Left lung (tissue), 14 donors: ENCODE measurements at places on chromosomes 11 and 22. TPM values are rescaled to one million over a fixed set of nuclear protein-coding genes. Genes with fewer than 3 reads are reported as not detected.
A peak's percentile ranks its signal among the peaks of the same experiment; 100 is the strongest.

DNA sequence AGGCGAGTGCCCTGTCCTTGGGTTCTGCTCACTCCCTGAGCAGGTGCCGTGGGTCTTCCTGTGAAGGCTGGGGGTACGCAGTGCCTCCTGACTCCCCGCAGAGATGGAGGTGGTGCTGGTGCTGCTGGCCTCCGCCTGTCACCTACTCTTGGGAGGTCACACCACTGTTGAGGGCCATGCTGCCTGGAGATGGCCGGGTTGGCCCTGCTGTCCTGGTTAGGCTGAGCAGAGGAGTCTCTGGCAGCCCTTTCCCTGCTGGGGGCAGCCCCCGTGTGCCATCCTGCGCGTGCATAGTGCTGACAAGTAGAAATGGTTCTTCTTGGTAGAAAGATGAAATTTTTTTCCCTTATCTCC is 49.6 kb downstream of the MUC6 start:
- no peak for DNase-seq

The OR5M10 gene
- not detected for total RNA-seq

The PLEKHB1 gene
- total RNA-seq = 32.2 TPM

GRCh38 chr22:50678651-50679521 is 6.3 kb downstream of the SHANK3 start:
- DNase-seq = no peak

The OTOG gene
- not detected for total RNA-seq

The PTS gene
- total RNA-seq = 28.2 TPM

The TRIM48 gene
- total RNA-seq = not detected

DNA sequence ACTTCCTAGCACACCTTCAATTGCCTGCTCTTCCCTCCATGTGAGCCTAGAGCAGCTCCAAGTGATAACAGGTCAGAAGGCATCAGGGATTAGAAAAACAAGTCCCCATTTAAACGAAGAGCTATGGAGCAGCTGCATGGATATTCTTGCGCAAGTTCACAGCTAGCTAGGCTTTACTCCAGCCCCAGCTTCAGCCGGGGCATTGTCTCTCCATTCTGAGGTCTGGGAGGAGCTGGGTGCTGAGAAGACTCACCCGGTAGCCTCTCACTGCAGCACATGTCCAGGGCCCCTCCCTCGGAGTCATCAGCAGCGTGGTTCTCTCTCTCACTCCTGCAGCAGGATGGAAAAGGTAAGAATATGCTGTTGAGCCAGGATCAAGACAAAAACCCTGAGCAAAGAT is 26.0 kb downstream of the PTPN5 start:
- no peak for DNase-seq

The CACNA1I gene
- 0.10 TPM for total RNA-seq

The TECTA gene
- 0.87 TPM for total RNA-seq

DNA sequence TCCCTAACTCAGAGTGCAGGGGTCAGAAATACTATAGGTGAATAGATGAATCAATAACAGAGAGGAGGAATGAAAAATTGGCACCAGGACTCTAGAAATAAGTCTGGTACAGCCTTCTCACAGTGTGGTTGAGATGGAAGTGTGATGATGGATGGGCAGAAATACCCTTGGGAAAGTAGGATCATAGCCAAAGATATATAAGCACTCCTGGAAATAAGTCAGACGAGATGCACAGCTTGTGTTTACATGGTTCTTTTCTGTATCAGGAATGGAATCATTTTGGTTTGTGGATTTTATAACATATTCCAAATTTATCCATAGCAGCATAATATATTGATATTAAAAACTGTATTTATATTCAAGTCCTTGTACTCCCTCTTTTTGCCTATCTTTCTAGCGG is 33.5 kb upstream of the SEZ6L start:
- no peak for DNase-seq

DNA sequence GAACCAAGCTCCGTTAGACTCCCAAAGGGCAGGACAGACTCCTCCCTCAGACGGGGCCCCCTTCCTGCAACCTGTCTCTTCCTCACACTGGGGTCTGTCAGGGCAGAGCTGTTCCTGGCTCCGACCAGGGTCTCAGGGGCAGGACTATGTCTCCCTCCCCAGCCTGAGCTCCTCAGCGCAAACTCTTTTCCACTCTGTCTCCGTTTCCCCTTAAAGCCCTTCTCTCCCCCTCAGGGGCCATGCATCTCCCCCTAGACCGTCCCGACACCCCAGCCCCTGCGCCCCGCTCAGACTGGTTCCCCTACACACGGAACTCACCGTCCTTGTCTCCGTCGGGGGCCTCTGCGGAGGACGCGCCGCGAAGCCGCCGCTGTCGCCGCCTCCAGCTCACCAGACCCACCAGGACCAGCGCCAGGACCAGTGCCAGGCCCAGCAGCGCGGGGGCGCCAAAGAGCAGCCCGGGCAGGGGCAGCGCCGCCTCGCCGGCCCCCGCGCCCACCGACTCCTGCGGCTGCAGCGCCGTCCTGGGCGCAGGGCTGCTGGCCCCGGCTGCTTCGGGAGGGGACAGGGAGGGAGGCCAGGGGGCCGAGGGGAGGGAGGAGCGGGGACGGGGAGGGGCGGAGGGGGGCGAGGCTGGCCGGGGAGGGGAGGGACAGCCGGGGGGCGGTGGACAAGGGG is 684 bp downstream of the TNFRSF13C start:
- DNase-seq = peak; percentile 51

DNA sequence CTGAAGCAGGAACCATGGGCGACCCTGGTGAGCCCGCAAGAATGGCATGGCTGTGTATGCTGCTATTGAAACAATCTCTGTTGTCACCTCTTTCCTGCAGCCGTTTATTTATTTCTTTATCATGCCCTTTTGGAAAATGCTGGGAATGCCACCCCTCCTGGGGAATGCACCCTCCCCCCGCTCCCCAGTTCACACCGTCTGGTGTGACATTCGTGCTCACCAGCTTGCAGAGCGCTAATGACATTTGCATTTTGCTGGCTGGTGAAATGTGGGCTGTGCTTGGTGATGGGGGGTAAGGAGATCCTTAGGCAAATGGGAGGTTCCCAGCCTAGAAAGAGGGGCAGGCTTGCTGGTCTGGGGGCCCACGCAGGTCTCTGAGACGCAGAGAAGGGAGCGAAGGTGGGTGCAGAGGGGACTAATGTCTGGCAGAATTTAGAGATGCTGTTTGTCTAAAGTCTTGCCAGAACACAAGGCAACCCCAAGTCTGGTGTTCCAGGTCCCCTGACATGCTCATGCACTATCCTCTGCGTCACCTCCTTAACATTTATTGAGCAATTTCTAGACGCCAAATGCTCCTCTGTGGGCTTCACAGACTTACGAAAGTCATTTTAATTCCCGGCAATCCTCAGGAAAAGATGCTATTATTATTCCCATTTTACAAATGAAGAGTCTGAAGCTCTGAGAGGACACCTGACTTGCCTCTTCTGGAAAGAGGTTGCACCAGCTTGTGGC is 91.7 kb downstream of the TP53I11 start:
- DNase-seq = no peak

The APLNR gene
- 21.9 TPM for total RNA-seq

The DLAT gene
- total RNA-seq = 40.1 TPM

DNA sequence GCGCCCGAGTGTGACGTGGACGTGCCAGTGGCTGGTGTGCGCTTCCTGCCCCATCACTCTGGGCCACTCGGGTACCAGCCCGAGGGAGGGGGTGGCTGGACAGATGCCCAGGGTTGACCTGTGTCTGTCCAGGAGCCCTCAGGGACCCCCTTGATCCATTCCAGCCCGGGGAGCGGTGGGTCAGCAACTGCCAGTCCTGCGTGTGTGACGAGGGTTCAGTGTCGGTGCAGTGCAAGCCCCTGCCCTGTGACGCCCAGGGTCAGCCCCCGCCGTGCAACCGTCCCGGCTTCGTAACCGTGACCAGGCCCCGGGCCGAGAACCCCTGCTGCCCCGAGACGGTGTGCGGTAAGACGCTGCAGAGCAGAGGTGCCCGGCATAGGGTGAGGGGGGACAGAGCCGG is 34.5 kb downstream of the MUC5B start:
- DNase-seq = peak; percentile 76

- no peak for DNase-seq
Observed at GRCh38 chr11:31643857-31644256, 134.3 kb downstream of the ELP4 start.

DNA sequence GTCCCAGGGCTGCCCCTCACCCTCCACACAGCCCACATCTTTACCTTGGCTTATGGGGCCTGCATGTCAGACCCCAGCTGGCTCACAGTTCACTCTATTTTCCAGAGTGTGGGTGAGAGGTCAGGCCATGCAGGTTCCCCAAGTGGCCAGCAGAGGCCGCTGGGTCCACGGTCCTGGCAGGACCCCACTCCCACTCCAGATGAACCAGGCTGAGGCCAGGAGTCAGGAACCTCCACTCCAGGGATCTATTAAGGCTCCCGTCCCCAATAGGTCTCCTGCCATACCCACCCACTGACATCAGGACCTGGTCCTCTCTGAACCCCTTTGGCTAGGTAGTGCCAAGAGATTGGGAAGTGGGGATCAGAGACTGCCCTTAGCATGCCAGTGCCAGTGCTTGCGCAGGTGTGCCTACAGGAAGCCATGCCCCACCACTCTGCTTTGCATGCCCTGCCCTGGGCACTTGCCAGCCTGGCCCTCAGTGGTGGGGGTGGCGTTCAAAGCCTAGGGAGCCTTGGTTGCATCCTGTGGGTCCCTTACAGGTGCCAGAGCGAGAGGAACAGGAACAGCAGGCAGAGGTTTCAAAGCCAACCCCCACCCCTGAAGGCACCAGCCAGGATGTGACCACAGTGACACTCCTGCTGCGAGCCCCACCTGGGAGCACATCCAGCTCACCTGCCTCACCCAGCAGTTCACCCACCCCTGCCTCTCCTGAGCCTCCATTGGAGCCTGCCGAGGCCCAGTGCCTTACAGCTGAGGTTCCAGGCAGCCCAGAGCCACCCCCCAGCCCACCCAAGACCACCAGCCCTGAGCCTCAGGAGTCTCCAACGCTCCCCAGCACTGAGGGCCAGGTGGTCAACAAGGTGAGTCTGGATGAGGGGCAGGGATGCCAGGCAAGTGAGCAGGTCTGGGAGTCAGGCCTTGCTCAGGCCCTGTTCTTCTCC is 8.3 kb downstream of the SMTN start:
- no peak for DNase-seq

The MMP27 gene
- total RNA-seq = not detected

The TAF6L gene
- total RNA-seq = 14.5 TPM

GRCh38 chr22:49119551-49119952 is 708.1 kb downstream of the BRD1 start:
- DNase-seq = no peak

DNA sequence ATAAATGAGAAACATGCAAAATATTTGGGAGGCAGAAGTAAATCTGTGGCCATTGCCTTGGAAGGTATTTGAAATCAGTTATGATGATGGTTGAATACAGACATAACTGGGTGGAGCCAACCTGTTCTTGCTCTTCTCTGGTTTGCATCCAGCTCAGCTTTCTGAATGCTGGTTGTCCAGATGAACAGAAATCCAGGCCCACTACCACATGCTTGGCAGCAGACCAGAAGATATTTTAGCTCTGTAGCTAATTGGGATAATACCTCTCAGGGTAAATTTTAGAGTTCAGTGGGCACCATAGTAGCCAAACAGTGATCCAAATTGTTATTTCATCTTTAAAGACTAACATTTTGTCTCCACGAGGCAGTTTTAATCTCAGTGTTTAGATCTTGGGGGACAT is 308.3 kb downstream of the RAB38 start:
- no peak for DNase-seq

The CEND1 gene
- 0.47 TPM for total RNA-seq

- DNase-seq = no peak
Observed at GRCh38 chr11:93983542-93984195, 37.5 kb upstream of the HEPHL1 start.

DNA sequence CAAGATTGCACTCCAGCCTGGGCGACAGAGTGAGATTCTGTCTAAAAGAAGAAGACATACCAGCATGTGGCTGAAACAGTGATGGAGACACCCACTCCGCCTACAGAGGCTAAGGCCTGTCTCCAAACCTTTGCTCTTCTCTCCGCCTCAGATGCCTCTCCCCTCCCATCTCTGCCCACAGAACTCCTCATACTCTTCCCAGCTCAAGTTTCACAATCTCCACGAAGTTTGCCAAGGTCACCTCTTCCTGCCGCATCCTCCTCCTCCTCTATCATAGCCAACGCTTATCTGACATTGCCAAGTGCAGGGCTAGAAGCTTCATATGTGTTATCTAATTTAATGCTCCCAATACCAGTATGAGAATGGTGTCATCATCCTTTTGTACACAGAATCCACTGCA is 25.9 kb upstream of the FBLN1 start:
- DNase-seq = no peak

The CXCR5 gene
- total RNA-seq = not detected

- no peak for DNase-seq
Observed at GRCh38 chr22:20256551-20257211, 11.4 kb downstream of the RTN4R start.

DNA sequence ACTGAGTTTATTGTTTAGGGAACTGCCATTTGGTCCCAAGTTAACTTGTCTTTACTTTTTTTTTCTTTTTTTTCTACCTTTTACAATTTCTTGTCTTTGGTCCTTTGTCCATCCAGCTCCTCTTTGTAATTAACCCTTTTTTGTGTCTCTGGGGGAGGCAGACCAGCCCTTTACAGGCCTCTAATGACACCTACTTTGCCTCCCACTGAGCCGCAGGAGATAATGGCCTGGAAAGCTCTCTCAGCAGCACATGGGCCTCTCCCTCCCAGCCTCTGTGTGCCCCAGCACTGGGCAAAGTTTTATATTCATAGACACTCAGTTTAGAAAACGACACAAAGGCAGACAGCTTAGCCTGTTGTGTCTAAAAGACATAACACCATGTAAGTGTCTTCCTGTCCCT is 480.4 kb downstream of the SOX6 start:
- no peak for DNase-seq

The DCDC1 gene
- total RNA-seq = 1.8 TPM

GRCh38 chr11:111477898-111478297 is 34.3 kb downstream of the BTG4 start:
- no peak for DNase-seq

- no peak for DNase-seq
Observed at GRCh38 chr11:29251738-29252137, 765.1 kb downstream of the KCNA4 start.

DNA sequence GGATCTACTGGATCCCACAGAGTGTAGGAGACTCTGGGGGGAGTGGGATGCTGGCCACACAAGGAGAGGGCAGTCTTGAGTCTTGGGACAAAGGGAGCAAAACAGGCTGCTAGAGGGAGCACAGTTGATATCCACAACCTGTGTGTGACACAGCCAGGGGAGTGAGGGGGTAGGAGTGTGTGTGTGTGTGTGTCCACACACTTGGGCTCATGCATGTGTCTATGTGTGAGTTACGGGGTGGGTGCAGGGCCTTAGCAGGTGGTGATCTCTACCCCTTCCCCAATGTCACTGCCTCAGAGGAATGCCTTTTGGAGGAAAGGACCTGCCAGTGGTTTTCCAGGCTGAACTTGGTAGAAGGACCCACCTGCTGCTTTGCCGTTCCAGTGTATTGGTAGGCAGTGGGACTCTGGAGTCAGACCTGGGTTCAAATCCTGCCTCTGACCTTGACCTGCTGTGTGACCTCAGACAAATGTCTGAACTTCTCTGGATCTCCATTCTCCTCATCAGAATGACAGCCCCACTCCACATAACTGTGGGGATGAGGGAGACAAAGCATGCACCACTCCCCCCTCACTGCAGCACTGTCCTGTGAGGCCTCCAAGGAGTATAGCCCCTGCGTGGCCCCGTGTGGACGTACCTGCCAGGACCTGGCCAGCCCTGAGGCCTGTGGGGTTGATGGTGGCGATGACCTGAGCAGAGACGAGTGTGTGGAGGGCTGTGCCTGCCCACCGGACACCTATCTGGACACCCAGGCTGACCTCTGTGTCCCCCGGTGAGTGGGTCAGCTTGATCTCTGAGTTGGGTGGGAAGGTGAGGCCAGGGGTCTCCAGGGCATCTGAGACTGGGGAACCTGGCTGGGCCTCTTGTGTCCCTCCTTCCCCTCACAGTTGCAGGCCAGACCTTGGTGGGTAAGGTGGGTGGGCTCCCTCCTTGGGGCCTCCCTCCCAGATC is 27.4 kb downstream of the OTOG start:
- DNase-seq = no peak
